GM13976 (cell line): ENCODE measurements at places on chromosomes 5 and 9.

- DNase-seq = no peak
These were observed 718.8 kb downstream of the BRINP1 start for GRCh38 chr9:118650417-118650816.

DNA sequence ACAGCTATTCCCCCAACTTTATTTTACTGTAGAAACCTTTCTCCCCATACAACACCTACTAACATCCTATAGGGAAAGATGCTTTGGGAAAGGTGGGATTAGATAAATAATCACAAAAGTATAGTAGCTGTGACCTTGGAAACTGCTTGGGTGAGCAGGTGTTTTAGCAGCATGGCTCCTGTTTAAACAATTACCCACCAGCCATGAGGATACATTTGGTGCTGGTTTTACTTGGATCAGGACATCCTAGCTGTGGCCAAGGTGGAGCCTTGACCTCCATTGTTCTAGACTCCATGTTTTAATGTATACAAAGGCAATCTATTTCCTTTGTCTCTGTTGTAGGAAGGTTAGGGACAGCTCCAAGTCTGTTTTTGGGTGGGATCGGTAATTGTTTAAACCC lies 56.8 kb upstream of the ALDH1B1 start:
- no peak for DNase-seq

DNA sequence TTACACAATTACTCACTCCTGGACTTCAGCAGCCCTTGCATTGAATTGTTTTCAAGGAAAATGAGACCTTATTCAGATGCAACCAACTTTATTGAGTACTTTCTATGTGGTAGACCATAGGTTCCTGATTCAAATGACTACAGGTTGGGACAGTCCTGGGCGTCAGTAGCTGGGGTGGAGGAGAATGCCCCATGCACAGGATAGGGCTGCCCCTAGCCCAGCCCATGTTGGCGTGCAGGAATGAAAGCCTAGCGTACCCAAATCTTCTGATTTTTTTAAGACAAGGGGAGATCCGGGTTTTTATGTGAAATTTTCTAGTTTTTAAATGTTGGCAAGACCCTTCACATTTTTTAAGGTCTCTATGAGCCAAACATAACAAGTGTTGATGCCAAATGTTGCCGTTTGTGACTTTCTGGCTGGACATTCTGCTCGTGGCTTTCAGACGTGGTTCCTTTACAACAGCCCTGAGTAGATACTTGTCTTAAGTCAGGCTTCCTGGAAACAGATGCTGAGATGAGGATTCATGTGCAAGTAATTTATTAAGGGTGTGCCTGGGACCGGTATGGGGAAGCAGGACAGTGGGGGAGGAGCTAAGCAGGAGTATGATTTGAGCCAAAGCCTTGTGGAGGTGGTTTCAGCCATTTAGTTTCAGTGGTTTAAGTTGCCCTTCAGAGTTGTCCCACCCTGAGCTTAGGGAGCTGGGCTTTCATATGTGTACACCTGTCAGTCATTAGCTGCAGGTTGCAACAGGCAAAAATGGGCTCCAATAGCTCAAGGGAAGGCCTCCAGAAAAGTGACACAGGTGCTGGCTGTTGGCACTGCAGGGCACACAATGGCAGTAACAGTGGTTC lies 154.1 kb downstream of the NTRK2 start:
- DNase-seq = no peak

DNA sequence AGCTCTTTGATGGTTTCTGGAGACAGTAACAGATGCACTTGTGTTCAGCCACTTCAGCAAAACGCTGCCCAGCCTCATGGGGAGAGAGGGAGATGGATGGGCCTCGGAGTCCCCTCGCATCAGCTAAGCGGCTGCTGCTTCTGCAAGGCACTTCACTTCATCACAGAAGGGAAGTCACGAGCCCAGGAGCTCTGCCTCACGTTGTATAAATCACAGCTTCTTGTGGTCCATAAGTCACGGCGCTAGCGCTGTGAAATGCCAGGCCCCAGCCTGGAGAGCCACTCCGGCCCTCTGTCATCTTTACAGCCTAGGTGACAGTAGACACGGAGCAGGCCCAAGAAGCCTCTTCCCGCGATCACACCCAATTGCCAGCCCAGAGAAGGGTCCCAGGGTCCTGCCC lies 23.4 kb downstream of the DBH start:
- no peak for DNase-seq

DNA sequence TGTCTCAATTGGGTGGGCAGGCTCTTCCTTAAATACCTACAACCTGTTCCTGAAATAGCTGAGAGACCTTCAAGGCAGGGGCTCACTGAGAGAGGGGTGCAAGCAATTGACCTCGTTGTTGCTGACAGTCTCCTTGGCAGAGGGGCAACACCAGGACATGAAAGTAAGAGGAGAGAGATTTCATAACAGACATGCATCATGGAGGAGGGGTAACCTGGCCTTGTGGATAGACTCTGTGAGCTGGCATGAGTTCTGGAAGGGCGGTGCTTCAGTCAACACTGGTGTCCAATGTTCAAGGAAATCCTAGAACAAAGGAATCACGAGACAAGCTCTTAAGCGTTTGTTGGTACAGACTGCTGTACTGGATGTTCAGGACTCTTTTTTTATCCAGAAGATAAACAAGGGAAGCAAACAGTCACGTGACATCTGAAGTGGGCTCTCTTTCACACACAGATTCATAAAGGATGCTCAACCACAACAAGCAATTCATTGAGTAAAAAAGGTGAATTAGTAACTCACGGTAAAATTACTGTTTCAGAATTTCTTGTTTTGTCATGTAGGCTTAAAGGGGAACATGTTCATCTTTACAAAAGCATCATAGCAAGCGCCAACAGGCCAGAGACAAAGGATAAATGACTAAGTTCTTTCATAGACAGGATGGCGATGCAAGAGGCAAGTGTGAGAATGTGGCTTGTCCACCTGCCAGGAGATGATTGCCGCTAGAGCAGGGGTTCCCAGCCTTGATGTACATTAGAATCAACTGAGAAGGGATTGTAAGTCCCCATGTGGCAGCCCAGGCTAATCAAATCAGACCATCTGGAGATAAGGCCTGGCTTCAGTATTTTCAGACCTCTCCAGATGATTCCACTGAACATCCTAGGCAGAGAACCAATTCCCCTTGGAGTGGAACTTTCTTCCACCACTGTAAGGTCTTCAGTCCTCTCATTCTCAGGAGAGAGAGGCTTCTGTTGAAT lies 20.7 kb downstream of the ANKRA2 start:
- no peak for DNase-seq

GRCh38 chr5:124972703-124973102 lies 226.3 kb upstream of the ZNF608 start:
- DNase-seq = no peak

DNA sequence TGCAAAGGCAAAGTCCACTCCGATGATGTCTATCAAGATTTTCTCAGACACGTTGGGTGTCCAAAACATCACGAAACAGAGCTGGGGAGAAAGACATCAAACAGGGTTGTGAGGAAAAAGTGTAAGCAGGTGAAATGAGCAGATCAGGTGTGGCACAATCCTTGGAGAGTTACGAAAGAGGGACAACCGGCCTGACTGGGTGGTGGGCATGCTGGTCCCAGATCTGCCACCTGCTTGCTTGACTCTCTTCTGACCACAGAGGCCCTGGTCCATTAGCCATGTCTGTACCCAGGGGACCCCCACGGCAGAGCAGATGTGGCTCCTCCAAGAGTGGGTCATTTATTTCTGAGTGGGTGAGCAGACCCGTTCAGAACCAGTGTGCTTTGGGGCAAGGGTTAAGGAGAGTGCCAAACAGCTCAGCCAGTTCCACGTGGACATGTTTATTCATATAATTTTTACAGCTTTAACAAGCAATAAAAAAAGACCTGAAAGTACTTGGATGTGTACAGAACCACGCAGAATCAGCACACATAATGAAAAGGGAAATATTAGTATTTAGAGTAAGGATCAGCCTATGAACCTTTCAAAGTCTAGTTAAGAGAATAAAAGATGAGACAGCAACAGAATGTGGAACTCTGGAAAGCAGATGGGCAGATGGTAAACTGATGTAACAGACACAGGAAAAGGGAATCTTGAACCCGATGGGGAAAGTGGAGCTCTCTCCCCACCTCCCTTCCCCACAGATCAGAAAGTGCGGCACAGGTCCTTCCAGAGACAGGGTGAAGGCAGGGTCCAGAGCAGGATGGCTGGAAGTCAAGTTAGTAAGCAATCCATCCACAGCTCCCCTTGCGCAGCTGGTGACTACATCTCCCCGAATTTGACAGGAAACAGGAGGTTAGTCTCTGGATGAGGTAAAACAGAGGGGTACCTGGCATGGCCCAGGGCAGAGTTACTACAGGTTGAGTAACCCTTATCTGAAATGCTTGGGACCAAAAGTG lies 52.5 kb downstream of the OTULIN start:
- no peak for DNase-seq

- DNase-seq = no peak
These were observed 1.6 kb downstream of the ZNF782 start for GRCh38 chr9:96852676-96853075.
